SJSA1 (cell line): ENCODE measurements at places on chromosomes 5 and 9.

GRCh38 chr9:78900500-78900899 lies 603.6 kb downstream of the PSAT1 start:
- DNase-seq, result no peak

GRCh38 chr9:76116913-76117312 lies 226.4 kb downstream of the PCSK5 start:
- DNase-seq, result no peak

DNA sequence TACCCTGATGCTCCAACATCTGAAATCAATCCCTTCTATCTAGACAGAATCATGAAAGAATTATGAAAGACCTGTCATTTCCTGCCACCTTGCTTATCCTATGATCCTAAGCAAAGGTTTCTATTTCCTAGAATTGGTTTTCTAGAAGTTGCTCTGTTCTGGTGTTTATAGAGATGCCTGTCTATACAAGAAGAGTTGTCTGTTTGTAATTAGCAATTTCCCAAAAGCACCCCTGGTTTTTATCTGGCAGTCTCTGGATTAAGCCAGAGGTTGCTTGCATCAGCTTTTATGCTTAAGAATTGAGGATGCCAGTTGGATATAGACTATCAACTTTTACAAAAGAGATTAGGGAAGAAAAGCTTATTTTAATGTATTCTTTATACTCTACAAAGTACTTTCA lies 133.0 kb upstream of the EFNA5 start:
- no peak for DNase-seq

GRCh38 chr5:174045470-174046025 lies at the start of gene NSG2:
Gene NSG2 (plus strand): TSS chr5:174045706. CDS start chr5:174046756, 1,050 bp downstream.
- DNase-seq, result peak; percentile 60

DNA sequence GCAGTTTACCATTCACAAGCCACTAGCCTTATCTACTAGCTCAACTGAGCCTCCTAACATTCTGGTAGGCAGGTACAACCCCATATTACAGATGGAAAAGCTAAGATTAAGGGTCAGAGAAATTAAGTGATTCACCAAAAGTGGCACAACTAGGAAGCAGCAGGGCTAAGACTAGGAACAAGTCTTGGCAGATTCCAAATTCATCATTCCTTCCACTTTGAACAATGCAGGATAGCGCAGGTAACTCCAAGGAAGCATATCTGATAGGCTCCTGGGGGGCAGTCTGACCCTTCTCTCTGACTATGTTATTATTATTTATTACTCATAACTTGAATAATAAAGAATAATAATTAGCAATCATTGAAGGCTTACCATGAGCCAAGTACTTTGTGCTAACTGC lies 8.5 kb downstream of the HBEGF start:
- DNase-seq, result no peak

DNA sequence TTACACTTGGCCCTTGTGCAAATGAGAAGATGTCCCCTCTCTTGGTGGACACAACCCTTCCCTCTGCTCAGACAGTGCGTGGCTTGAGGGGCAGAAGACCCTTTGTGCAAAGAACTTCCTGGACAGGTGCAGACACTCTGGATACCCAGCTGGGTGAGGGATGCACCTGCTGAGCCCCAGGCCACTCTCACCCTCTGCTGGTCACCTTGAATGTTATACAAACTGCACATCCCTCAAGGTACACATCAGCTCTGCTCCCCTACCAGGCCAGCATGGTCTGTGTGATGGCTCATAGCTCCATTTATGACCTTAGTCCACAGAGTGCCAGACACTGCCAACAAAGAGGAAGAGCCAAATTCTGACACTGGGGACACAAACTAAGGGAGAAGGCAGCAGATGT lies 3.1 kb upstream of the DIRAS2 start:
- DNase-seq, result no peak

DNA sequence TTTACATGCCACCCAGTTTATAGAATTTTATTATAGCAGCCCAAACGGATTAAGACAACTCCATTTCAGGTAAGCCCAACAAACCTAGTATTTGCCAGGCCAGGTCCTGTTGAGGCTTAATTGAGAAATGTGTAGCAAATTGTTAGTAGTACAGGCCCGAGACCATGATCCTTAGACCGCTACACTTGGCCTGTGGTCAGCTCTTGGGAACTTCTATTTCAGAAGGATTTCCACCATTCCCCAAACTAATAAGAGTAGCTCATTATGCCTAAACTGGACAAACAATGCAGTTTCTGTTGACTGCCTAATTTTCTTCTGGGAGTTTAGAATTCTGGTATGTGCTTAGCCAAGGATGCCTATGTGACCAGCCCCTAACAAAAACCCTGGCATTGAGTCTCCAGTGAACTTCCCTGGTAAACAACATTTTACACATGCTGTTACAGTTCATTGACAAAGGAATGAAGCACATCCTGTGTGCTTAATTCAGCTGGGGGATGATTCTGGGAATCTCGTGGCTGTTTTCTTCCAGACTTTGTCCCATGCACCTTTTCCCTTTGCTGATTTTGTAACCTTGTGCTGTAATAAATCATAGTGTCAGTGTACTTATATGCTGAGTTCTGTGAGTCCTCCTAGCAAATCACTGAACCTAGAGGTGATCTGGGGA lies 5.6 kb upstream of the GPX3 start:
- DNase-seq, result no peak

DNA sequence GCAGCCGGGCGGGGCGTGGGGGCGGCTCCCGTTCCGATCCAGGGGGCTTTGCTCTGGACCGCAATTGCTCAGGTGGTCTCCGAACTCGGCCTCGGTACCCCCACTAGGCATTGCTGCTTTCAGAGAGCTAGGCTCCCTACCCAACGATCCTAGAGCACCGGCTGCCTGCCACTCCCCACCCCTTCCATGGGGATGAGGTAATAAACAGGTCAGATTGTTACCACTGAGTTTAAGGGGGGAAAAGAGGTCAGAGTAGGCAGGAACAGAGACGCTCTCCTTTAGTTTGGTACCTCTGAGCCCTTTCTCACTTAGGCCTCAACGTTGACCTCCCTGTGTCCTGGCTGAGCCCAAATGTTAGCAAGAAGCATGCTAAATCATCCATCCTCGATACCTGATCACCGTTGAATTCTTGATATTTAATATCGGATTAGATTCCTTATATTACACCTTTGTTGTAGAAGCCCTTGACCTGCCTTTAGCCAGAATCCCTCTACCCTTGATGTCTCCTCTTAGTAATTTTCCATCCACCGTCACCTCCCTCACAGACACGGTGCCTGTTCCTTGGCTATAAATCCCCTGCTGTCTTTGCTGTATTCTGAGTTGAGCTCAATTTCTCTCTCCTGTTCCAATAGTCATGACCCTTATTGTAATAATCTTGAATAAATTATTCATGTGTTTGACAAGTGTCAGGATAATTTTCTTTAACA lies 588 bp upstream of the PLPP1 start:
- DNase-seq, result no peak

GRCh38 chr9:12935714-12936113 lies 160.9 kb downstream of the LURAP1L start:
- no peak for DNase-seq

DNA sequence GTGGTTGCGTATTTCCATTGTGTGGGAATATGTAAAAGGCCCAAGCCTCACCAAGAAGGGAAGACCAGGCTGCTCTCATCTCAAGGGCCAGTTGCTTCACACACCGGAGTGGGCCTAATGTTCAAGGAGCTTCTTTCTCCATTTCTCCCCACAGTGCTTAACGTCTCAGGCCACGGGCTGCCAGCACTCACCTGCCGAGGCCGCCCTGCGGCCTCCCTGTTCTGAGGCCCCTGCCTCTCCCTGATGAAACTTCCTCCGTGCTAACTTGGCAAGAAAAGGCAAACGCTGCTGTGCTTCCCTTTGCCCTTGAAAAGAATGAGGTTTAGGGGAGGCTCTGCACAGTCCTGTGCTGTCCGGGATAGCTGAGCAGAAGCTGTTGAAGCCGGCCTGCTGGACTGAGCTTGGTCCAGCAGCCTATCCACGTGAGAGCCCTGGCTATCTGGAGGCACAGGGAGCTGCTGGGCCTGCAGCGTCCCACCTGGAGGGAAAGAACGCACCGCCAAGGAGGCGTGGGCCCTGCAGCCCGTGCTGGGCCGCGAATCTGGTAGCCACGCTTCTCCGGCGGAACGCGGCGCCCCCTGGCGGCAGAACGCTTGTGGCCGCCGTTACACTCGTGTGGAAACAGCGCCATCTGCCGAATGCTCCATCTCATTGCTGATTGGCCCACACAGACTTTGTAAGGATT lies 73.5 kb upstream of the PRSS3 start:
- peak; percentile 55 for DNase-seq

DNA sequence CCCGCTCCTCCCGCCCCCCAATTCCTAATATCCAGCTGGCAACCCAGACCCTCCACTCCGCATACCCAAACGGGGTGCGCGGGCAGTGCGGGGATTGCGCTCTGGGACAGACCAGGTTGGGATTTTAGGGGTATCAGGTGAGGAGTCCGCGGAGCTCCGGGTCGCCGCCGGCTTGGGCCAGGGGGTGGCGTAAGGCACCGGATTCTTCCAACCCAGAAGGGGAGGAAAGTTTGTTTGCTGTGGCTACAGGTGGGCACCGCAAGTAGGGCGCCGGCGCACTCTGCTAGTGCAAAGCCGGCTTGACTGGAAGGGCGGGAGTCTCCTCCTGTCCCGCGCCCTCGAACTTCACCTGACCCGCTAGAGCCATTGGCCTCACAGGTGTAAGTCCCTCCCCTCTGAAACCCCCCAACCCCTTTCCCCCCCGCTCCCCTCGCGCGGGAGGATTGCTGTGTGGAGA lies 709 bp downstream of the IQGAP2 start:
- DNase-seq, result no peak

- DNase-seq, result no peak
These were observed 388.7 kb downstream of the EFNA5 start for GRCh38 chr5:107282061-107282460.
